ENCODE measurements at places on chromosomes 3 and 15.

DNA sequence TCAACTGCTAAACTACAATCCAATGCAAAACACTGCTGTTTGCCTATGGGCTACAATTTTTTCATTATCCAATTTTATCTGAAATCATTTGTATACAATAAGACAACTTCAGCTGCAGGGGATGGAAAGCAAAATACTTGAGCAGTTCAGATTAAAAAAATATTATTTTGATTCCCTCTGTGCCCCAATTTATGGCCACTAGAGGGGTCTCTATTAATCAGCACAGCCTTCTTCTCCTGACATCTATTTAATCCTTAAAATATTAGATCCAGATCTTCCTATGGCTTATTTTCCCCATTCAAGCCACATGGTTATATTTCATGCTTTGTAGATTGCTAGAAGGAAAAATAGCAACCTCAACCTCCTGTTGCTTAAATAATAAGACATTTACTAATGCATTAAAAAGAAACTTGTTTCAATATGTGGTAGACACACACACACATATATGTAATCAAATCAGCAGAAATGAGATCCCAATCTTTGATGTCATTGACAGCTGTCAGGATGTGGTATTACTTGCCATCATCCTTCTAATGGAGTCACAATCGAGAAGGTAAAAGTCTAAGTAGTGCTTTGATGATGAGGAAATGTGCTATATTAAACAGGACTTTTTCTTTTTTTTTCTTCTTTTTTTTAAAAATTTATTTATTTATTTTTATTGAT, 104.2 kb downstream of the P2RY1 start:
- H3K36me3 ChIP-seq = no peaks in the 10 kb centered on the region
- no peak for DNase-seq
- H3K27me3 ChIP-seq = peaks cover 2% of the 10 kb centered on the region
- H3K27ac ChIP-seq = no peak overlapping the region
- H3K4me1 ChIP-seq = no peaks in the 10 kb centered on the region

GRCh38 chr15:63039811-63040210, 2.7 kb upstream of the TPM1 start:
- DNase-seq = no peak

GRCh38 chr3:39082666-39083313, 24.6 kb downstream of the GORASP1 start:
- DNase-seq = no peak
- H3K27me3 ChIP-seq = peaks cover 2% of the 10 kb centered on the region
- peaks cover 44% of the 10 kb centered on the region for H3K36me3 ChIP-seq
- H3K4me1 ChIP-seq = peaks cover 1% of the 10 kb centered on the region

GRCh38 chr3:22122567-22122966, 371.6 kb upstream of the ZNF385D start:
- no peak for DNase-seq
- H3K36me3 ChIP-seq = no peaks in the 10 kb centered on the region
- H3K4me3 ChIP-seq = no peak overlapping the region
- no peak overlapping the region for H3K27ac ChIP-seq
- H3K27me3 ChIP-seq = peaks cover 4% of the 10 kb centered on the region
- H3K4me1 ChIP-seq = no peaks in the 10 kb centered on the region

GRCh38 chr15:34233614-34234013, 8.8 kb downstream of the EMC4 start:
- H3K27me3 ChIP-seq = peaks cover 2% of the 10 kb centered on the region
- no peaks in the 10 kb centered on the region for H3K4me1 ChIP-seq
- H3K36me3 ChIP-seq = peaks cover 30% of the 10 kb centered on the region
- no peak for DNase-seq
- H3K27ac ChIP-seq = peak overlapping the region; percentile 15

- no peak overlapping the region for H3K27ac ChIP-seq
- no peaks in the 10 kb centered on the region for H3K4me1 ChIP-seq
- no peaks in the 10 kb centered on the region for H3K36me3 ChIP-seq
- no peak for DNase-seq
Measured at GRCh38 chr3:72907131-72907711, 19.4 kb downstream of the GXYLT2 start.

Data from immature natural killer cell (primary cell).